Stimulated activated CD4-positive, alpha-beta T cell treated with anti-CD3 and anti-CD28 coated beads, Interleukin-1b, Interleukin-23, amount 100 ng/mL, for 1 hour (primary cell): ENCODE measurements at places on chromosomes 13 and 19.

DNA sequence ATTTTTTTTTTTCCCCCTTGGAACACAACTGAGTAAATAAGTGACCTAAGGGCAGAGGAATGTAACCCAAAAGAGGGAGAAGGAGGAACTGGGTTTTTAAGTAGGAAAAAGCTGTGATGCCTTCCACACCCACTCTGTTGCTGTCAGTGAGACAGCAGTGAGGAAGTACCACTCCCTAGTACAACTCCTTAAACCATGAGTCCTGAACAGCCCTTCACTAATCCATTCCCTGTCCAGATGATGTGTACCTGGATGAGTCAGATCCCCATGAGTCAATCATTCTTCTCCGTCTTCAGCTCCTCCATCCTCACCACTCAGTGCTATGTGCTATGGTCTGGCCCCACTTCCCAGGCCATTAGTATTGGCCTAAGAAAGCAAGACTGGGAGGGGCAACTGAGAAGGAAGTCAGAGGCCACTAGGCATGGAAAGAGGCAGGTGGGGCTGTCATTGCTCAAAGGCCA, 12.9 kb upstream of the CXCL17 start:
- DNase-seq: no peak

DNA sequence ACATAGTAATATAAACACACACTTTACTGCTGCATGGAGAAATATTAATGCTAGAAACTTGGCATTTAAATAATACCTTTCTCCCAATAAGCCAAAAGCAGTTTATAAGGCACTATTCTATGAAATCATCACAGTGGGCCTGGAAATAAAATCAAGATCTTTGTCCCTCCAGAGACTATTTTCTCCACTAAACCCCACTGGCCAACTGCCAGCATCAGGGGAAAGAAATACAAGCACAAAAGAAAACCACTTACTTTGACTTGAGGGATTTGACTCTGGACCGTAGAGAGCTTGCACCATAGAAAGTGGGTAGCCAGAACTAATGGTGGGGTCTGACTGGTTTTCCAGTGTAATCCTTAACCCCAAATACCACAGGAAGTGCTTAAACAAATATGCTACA, 71.9 kb downstream of the DCLK1 start:
- no peak for DNase-seq

DNA sequence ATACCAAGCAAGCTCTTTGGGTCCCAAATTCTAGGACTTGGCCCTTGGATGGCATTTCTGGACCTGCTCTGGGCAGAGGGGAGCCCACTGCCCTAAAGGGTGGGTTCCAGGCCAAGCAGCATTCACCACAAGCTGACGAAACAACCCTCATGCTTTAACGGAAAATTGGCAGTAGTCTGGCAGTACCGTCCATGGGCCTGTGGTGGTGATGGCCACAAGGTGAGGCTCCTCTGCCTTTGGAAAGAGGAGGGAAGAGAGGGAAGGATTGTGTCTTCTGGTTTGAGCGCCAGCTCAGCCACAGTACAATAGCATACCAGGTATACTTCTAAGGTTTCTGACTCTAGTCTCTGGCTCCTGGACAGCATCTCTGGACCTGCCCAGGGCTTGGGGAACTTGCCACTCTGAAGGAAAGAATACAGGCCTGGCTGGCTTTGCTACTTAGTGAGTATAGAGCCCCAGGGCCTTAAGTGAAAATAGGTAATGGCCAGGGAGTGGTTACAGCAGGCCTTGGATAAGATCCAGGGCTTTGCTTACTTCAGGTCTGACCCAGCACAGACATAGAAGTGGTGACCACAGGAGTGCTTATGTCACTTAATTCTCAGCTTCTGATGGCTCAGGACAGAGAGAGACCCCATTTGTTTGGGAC, 595.5 kb downstream of the LMO7 start:
- DNase-seq: no peak

DNA sequence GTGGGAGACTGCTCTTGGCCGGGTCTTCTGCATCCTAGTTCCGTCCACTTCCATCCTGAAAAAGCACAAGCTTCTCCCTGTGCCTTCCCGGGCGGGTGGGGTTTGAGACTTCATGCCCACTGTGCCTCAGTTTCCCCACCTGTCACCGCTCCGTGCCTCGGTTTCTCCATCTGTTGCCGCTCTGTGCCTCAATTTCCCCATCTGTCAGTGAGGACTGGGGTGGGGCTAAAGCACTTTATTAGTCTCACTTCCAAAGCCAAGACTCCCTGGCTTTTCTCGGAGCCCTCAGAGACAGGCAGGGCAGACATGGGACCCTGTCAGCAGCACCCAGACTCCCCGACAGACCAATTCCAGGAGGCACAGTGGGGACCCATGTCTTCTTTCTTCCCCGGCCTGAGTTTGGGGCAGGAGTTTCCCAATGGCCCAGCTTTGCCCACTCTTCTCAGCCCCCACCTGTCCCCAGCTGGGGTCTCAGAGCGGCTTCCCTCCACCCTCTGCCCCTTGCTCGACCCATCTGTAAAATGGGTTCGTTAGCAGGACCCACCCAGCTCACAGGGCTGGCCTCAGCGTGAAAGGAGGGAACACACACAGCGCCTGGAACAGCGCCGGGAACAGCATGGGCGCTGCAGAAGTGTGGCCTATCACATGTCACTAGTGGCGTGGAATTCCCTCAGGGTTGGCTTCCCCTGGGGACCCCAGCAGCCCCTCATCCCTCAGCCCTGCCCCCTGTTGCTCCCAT, 4.6 kb upstream of the PEAK3 start:
- no peak for DNase-seq

- no peak for DNase-seq
Observed at GRCh38 chr13:111458739-111459138, 138.3 kb downstream of the TEX29 start.

DNA sequence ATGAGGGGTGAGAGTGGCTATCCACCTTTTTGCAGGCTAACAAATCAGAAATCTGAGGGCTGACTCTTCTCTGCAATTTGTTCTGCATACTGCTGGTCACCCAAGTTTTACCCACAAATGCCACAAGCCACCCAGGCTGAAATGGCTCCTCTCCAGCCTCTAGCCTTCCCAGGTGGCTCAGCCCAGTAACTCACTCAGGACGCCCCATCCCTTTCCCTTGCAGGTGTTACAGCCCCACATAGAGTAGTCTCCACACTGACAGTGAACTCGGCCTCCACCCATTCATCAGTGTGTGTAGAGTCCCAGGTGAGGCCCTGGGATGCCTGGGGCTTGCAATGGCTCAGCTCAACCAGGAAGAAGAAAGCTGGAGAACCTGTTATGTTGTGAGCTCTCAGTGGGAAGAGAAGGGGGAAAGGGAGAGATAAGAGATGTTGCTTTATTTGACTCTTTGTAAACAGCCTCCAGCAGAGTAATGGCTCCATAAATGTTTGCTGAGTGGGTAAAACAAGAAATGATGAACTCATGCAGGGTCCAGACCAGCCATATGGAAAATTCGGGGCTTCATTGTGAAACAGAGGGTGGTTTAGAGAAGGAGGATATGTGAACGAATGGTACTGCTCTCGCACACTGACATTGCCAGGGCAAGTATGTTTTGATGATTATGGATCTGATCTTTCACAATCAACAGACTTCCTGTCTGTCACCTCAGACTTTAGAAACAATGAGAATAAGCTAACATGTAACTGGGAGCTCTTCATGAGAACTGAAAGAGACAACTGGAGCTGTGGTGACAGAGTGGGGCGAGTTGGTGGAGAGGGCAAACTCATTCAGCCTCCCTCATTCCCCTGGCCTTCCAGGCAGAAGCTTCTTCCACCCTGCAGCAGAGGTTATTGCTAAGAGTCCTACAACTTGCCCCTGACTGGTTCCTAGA, 74.2 kb upstream of the RFC3 start:
- no peak for DNase-seq

DNA sequence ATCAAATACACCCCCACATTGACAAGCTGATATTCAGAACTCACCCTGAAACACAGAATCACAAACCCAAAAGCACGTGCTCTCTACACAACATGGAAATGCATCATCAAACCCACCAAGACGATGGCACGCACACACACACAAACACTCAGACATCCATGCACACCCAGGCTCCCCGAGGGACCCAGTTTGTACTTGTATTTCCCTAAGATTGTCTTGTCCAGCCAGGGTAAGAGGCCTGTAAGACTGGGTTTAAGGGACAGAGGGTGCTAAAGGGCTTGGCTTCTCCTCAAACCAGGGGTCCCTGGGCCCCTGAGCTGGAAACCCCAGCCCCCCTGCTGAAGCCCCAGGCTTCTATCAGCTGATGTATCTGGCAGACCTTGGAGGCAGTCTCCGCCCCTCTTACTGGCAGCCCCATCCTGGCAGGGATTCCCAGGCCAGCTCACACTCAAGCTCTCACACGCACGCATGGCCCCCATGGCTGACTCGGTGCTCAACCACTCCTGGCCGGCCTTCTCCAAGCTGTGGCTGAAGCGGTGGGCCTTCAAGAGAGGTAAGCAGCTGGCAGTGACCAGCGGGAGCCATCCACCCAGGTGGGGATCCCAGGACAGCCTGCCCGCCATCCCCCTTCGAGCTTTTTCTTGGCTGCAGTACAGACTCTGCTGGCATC, 6.5 kb downstream of the ARHGEF18 start:
- DNase-seq: no peak

GRCh38 chr19:3065675-3066357, 3.5 kb upstream of the TLE5 start:
- DNase-seq: no peak

GRCh38 chr19:497491-497868, 1.2 kb downstream of the MADCAM1 start:
- no peak for DNase-seq

DNA sequence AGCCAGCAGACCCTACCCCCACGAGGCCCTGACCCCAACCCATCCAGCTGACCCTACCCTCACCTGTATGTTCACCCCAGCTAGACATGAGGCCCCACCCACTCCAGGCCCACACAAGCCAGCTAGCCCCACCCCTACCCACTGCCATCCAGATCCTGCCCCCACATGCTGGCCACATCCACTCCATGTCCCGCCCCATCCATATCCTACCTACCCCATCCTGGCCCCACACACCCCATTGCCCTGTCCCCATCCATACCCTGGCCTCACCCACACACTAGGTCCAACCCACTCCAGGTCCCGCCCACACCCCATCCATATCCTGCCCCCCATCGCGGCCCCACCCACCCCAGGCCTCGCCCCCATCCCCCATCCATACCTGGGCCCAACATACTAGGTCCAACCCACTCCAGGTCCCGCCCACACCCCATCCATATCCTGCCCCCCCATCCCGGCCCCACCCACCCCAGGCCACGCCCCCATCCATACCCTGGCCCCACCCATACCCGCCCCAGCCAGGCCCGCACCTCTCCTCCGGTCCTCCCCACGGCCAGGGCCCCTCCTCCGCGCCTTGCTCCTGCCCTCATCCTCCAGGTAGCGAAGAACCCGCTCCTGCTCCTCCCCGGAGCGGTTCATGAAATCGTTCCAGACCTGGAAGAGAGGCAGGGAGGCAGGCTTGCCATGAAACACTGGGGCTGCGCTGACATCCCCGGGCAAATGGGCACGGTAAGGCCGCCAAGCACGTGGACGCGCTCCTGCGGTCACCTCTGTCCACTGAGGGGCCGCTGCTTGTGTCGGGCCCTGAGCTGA, 7.2 kb downstream of the RNU6-9 start:
- no peak for DNase-seq

DNA sequence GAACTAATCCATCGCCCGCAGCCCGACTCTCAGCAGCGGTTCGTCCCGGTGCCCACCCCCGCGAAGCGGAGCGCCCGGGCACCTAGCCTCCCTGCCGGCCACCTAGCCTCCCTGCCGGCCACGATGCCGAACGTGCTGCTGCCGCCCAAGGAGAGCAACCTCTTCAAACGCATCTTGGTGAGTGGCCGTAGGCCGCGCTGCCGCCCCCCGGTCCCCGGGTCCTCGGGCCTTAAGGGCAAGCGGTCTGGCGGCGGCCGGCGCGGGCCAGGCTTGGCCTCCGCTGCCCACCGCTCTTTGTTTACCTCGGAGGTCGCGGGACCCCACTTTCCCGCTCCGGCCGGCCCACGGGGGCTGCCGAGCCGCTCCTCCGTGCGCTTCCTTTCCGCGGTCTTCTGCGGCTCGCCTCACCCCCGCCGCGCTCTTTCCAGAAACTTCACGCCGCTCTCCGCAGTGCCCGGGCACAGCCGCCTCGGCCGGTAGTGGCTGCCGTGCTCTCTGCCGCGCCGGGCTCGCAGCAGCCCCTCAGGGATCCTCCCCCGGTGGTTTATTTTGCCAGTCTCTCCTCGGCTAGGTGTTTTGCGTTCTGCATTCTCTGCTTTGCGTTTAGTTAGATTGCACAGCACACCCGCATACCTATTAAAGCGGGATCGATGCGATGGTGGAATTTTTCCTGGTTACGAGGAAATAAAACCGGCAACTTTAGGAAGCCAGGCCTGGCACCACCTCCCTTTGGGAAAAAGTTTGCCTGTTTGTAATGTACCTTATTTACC, 524 bp downstream of the NAA16 start:
- no peak for DNase-seq

GRCh38 chr13:105660561-105660960, 874.9 kb downstream of the EFNB2 start:
- DNase-seq: no peak
